NCI-H345 (cell line): ENCODE measurements at places on chromosomes 3 and 15.

- DNase-seq = no peak
Measured at GRCh38 chr3:16174976-16175901, 759 bp downstream of the GALNT15 start.

DNA sequence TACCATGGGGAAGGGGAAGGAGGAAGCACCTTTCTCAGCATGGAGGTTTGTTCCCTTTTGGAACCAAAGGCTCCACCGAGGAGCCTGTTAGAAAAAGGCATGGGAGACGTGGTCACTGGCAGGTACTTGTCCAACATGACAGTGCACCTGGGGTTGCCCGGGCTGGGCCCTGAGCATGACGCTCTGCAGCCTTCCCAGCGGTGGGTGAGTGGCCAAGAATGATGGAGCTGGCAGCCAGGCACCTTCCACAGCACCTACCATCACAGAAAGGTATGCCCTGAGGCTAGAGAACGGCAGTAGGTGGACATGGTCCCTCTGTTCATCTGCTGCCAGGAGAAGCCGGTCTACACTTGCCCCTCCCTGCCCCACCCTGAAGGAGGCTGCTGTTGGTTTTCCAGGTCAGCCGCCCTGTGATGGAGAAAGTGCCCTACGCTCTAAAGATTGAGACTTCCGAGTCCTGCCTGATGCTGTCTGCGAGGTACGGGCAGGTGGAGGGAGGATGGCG is 29.0 kb upstream of the NR2C2 start:
- DNase-seq = no peak

DNA sequence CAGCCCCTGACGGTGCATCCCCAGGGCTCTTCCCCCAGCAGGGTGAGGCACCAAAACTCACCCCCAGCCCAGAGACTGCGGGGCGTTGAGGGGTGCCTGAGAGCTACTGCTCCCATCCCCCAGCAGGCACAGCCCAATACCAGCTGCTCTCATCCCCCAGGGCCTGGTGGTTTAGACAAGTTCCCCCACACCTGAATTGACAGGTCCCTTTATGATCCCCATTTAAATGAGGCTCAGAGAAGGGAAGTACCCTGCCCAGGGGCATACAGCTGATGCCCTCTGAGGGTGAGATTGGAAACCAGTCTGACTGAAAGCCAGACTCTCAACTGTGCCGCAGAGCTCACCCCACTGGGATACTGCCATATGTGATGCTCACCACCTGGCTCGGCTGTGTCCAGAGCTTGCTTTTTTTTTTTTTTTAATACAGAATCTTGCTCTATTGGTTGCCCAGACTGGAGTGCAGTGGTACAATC is 20.1 kb downstream of the DUSP7 start:
- DNase-seq = no peak

DNA sequence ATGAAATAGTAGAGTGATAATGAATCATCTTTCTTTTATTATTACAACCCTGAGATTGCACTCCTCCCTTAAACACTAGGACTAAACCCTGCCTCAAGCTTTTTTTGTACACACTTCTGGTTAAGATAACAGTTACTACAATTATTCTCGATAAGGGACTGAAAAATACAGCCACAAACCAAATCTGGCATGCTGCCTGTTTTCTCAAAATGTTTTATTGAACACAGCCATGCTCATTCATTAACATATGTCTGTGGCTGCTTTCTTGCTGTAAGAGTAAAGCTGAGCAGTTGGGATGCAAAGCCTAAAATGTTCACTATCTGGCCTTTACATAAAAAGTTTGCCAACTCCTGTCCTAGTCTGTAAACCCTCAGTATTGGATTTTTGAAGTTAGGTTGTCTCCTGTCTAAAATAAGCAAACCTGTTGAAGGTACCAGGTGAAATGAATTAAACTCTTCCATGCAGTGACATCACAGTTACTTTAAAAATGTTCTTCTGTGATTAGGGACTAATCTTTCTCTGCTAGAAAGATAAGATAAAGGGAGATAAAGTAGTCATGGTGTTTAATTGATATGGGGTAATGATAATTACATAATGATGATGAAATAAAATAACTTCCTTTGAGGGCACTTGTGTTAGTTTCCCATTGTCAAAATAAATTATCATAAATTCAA is 218.2 kb downstream of the STXBP5L start:
- DNase-seq = no peak

DNA sequence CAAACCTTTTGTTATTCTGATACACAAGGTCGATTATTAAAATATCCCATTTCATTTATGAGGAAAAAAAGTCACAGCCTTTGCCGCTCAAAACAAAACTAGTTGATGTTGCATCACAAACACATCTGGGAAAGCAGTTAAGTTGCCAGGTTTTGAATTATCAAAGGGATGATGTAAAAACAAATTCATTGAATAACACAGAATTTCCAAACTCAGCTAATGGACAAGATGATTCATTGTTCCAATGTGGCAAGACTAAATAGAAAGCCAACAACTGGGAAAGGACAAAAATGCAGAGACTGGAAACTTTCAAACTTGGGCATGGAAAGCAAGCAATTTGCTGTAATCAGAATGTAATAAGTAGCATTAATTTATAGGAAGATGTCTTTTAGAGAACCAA is 610.0 kb upstream of the ZNF385D start:
- DNase-seq = no peak

- DNase-seq = no peak
Measured at GRCh38 chr3:186182850-186183249, 74.0 kb upstream of the ETV5 start.

DNA sequence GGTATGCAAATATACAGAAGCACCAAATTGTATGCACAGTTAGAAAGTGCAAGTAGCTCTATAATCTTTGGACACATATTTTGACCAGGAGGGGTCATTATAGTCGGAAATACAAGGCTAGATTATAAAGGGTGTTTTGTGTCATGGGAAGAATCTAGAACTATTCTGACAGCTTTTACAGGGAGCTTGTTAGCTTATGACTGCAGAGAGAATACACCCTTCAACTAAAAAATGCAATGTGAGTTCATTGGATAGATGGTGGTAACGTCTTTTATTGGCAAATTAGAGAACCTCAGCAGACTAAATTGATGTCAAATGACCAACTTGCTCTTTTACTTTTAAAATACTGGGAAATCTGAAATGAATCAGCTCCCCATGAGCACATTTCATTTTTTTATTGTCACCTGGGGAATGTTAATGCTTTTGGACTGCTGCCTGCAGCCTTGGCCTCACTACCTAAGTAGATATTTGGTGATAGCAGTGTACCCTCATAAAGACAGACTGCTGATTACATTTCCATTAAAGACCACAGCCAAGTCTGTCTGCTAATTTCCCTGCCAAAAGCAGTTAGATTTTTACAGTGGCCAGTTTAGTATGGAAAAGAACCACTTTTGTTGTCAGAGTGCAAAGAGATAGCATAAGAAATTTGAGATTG is 515.9 kb upstream of the DPPA4 start:
- no peak for DNase-seq

DNA sequence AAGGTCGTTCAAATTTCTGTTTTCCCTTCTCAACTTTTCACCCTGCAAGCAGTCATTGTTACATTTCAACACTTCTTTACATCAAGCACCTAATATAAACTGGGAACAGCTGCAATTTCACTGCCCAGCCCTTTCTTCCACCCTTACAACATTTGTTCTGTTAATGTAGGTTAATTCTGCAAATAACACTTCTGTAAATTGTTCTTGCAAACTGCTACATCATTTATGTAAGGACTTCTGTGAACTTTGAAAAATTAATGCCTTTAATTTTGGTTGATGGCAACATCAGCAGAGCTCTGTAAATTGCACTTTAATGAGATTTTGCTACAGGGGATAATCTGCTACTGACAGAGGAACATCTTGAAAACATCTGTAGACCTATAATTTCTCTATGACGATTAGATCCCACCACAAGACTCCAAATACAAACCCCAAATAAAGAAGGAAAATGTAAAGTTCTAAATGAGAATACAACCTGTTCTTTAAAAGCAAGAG is 93.5 kb downstream of the ZIC4 start:
- no peak for DNase-seq
